ENCODE measurements at places on chromosomes 3 and 15.
A peak's percentile ranks its signal among the peaks of the same experiment; 100 is the strongest.

GRCh38 chr15:62334536-62334935 lies 169.5 kb upstream of the C2CD4B start:
- DNase-seq = no peak

DNA sequence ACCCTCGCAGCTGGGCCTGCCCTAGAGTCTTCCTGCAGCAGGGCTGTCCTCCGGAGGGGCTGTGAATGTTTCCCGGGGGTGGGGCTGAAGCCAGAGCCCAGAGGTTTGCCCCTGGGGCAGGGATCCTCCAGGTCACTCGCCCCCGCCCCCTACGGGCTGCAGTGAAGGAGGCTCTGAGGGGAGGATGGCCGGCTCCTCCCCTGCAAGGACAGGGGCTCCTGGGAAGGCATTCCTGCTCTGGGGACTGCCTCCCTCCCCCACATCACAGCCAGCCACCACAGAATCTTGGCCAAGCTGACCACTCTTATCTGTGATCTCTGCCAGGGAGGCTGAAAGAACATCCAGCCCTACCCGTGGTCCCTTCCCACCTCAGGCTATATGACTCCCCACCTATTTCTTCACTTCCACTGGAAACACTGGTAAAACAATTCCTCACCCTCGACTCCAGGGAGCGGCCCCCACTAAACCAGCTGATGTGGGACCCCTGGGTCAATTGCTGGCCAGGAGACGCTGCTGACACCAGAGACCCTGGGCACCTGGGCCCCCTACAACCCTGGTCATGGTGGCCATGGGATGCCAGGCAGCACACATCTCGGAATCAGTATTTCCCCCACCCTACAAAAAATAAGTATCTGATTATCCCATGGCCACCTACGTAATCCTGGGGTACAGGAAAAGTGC lies 66.0 kb downstream of the HMCES start:
- DNase-seq = no peak

DNA sequence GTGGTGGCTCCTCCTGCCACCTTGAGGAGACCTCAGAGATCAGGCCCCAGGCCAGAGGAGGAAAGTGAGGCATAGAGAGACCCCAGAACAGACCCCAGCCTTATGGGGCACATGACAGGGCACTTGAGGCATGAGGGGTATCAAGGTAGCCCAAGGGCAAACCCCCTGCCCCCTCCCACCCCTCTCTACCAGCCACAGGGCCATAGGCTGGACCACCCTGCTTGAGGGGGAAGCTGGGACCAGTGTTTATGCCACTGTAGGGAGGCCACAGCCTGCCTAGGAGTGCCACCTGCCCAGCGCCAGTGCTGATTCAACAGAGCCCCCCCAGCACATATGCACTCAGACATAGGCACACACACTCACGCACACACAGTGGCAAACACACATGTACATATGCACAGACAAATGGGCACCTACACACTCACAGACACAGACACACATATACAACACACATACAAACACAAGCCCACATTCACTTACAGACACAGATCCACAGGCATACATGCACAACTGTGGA lies 10.3 kb downstream of the MYL3 start:
- DNase-seq = no peak

DNA sequence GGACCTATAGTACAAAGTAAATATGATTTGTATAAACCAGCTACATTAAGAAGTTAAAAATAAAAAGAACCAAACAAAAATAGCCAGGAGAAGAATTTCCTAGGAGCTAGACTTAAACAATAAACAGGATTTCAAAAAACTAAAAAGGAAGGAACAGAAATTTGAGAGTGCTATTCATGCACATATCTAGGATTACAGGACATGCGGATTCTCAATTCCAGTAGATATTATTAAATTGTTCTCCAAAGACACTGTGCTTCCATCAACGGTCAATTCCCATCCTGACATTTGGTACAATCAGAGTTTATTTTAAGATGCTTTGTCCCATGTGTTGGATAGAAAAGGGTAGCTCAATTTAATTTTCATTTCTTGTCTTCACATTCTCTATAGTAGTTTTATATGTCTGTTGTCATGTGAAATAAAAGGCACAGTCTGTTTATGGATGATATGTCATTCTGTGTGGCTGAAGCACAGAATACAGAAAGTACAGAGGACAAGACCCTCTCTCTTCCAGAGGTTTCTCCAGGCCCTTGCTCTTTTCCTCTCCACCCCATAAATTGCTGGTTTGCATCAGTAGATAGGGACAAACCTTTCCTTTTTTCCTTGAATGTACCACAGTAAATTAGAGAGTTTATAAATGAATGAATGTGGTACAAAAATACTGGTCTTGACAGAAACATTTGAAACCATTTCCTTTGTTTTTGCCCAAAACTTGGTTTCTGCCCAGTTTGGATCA lies 3.5 kb downstream of the PLOD2 start:
- DNase-seq = no peak

GRCh38 chr3:18046131-18046915 lies 303.9 kb upstream of the TBC1D5 start:
- DNase-seq = no peak

DNA sequence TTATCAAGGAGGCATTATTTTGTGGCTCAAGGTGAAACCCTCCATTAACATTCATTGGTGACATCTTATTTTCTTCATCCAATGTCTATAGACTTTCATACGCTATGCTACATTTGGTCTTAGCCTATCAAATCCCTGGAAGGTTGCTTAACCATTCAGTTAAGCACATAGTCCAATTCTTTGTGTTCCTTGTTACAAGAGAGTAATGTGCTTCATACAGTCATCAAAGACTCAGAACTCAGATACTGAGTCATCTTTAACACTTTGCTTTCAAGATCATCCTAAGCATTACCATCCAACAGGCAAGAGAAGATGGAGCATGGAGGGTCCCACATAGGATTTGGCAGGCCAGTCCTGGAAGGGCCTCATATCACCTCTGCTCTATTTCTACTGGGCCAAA lies 1202.1 kb downstream of the ROBO1 start:
- DNase-seq = peak; percentile 17

GRCh38 chr3:119418641-119419040 lies 44.8 kb downstream of the TMEM39A start:
- peak; percentile 1 for DNase-seq

- no peak for DNase-seq
Measured at GRCh38 chr15:92903631-92903965, 3.5 kb downstream of the CHD2 start.

DNA sequence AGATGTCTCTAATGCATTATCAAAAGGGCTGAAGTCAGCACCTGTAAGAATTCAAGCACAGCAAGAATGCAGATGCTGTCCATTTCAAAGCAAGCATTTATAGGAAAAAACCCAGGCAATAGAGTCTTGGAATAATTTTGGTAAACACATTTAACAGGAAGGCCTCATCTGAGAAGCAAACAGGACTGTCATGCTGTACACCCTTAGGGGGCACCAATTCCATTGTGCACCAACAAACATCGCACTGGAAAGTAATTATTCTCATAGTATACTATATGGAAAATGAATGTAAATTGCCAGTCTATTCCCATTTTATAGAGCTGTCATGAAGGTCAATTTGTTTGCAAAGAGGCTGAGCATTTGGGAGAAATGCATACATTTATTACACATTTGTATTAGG lies 247.3 kb upstream of the SUCLG2 start:
- no peak for DNase-seq

DNA sequence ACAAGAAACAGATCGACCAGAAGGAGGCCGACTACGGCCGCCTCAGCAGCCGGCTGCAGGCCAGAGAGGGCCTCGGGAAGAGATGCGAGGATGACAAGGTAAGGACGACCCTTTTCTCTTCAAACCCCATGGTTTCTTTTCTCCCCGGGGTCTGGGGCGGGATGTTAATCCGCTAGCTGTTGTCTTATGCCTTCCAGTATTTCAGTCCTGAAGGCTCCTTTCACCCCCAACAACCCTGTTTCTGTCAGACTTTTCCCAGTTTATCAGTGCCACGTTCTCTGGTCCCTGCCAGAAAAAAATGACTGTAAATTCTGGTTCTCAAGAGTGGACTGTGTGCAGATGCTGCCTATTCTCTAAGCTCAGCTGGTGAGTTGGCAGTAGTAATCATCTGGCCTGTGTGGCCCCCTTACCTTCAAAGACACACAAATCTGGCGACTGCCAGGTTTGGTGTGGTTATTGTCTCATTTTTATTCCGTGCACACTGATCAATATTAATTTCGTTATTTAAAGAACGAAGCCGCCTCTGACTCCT lies 806 bp downstream of the GOLM2 start:
- no peak for DNase-seq

DNA sequence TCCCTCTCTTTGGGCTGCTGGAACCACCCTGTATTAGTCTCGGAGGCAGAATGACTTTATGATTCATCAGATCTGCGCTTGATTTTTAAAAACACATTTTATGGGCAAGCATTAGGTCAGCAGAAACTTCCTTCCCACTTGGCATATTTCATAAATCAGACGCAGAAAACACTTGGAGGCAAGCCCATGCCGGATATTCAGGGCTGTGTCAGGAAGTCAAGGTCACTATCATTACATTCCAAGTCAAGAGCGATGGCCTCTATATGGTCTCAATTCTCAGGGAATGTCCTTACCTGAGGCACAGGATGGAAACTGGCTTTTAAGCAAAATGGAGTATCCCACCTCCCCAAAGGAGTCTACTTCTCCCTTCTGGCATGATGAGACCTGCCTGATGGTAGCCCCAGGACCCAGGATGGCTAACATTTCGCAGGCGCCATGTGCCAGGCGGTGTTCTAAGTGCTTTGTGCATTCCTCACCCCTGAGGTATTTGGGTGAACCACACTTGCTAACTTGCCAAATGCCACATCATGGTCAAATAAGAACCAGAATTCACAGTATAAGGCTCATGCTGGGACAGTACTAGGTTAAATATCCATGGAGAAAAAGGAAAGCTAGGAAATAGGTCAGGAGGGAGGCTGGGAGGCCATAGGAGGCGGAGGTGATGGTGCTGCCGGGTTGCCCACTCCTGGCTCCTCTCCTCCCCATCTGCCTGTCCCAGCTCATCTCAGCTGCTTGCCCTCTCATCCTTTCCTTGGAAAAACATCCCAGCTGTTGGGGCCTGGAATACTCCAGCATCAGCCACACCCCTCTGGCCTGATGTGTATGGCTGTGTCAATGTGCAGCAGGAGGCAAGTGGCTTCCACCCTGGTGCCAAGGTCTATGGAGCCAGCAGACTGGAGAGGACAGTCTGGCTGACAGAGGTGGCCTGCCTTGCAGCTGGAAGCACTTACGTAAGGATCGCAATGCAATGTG lies 18.8 kb downstream of the BCL2L10 start:
- peak; percentile 77 for DNase-seq

DNA sequence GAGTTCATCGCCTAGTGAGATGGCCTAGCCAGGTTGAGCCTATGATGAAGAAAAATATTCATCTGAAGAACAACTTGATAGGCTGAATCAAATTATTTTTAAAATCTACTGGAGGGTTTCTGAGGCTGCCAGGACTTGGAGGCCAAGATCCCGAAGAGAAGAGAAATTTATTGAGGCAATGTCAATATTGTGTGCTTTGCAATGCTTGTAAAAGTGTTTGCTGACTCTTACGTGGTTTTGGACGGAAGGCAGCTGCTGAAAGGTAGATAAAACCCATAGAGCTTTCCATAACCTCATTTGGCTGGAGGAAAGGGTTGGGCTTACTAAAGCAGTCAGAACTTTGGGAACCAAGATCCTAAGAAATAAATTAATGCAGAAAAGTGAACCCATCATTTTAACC lies 361.0 kb upstream of the IL12A start:
- no peak for DNase-seq

DNA sequence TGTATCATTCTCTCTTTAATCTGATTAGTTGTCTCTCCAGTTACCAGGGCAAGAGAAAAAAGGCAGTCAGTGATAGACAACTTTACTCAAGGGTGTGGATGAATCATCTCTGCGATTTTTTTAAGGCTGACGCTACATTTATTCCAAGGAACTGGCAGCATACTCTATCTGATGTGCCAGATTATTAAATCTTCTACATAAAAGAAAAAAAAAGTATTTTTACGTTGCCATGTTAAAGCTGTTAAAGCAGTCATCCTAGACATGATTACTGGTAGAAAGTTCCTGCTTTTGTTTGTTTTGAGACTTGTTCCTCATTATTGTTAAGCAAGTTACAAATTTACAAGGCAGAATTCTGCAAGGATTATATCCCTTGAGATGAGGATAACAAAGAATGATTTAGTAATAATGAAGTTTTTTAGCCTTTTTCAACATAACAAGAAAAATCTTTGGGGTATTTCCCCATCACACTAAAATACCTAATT lies 121.7 kb downstream of the CBLB start:
- peak; percentile 56 for DNase-seq

DNA sequence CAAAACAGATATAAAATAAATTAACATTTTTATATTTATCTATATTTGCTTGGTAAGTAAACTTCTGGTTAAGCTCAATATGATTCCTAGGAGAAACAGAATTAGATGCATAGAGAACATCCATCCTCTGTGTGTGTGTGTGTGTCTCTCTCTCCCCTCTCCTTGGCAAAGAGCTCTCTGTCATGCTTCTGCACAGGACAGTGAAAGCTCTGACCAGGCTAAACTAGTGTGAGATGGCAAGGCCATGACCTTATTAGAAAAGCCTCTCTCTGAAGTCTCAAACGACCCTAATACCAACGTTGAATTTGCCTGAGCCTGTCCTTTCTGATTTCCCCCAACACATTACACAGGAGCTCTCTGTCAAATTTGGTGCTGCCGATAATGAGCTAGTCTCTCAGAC lies 746.0 kb downstream of the VGLL3 start:
- DNase-seq = no peak

DNA sequence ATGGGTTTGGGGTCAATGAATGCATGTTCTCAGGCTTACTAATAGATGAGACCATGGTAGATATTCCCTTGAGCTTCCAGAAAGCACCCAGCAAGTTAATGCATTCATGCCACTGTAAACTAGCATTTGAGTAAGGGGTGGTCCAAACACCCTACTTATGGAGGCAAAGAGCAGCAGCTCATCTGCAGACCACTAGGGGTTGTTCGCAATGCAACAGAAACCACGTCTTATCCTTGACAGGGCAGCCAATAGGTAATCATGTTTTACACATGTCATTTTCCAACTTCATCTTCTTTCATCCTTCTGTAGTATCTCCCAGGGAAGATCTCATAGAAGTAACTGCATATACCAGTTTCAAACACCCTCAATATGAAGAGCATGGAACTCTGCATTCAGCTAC lies 330.2 kb downstream of the RORA start:
- no peak for DNase-seq

GRCh38 chr15:32933236-32933635 lies 215.4 kb downstream of the GREM1 start:
- DNase-seq = no peak

GRCh38 chr15:48373821-48374451 lies 42.7 kb downstream of the DUT start:
- peak; percentile 83 for DNase-seq

DNA sequence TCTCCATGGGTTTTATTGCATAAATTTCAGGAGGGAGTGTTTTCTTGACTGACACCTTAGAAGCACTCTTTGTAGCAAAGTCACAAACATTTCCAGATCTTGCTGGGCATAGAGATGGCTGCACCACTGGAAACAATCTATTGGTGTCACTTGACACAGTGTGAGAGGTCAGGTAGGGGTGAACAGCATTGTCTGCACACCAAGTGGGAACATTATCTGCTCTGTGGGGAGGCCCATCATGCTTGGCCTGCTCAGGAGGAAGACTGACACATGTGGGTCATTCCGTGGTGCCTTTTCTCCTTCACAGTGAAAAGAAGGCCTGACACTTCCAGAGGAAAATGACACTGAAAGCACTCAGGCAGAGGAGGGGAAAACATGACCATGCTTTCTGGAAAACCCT lies 149.9 kb upstream of the GALNT15 start:
- DNase-seq = no peak

- peak; percentile 95 for DNase-seq
Measured at GRCh38 chr3:102979682-102980354, 545.0 kb downstream of the ZPLD1 start.

GRCh38 chr15:90871139-90871715 lies 2.8 kb downstream of the FURIN start:
- DNase-seq = peak; percentile 52
